ENCODE measurements at places on chromosomes 2 and 18. TPM values are rescaled to one million over a fixed set of nuclear protein-coding genes. Genes with fewer than 3 reads are reported as not detected.

Gene FSHR
- total RNA-seq: not detected

Gene MC5R
- total RNA-seq: 6.7 TPM

Gene SRD5A2
- total RNA-seq: not detected

Gene ACMSD
- not detected for total RNA-seq

Gene CRYBA2
- not detected for total RNA-seq

Gene BMP10
- total RNA-seq: 0.46 TPM

Gene MC4R
- 3.9 TPM for total RNA-seq

Gene PDE1A
- 1.4 TPM for total RNA-seq

Gene COLEC12
- total RNA-seq: 0.02 TPM

Gene ERICH2
- total RNA-seq: 0.53 TPM

Gene MYL12B
- total RNA-seq: 633 TPM

Gene SERPINE2
- 266 TPM for total RNA-seq

Gene HJURP
- total RNA-seq: 83.2 TPM

Gene RTTN
- total RNA-seq: 14.1 TPM

Gene INHBB
- 0.16 TPM for total RNA-seq

Gene SGO2
- 24.2 TPM for total RNA-seq
